ENCODE measurements at places on chromosomes 2 and 18. TPM values are rescaled to one million over a fixed set of nuclear protein-coding genes. Genes with fewer than 3 reads are reported as not detected.

Gene VWA3B
- 0.33 TPM for total RNA-seq

Gene ABCA12
- 0.25 TPM for total RNA-seq

Gene FHOD3
- total RNA-seq = 2.3 TPM

Gene NCKAP1
- 105 TPM for total RNA-seq

Gene MZT2A
- total RNA-seq = 209 TPM

Gene FBXO48
- total RNA-seq = 0.45 TPM

Gene GAD1
- total RNA-seq = 0.59 TPM

Gene SLC5A7
- not detected for total RNA-seq

Gene METTL4
- total RNA-seq = 4.8 TPM

Gene LIMS4
- total RNA-seq = 0.62 TPM

Gene OSR1
- total RNA-seq = 5.8 TPM

Gene CYRIA
- total RNA-seq = 0.60 TPM

Gene STON1
- total RNA-seq = 0.39 TPM

Gene CCL20
- 5.9 TPM for total RNA-seq

Gene SERPINB2
- total RNA-seq = not detected

Gene MAPK4
- total RNA-seq = 0.14 TPM

Gene STK39
- total RNA-seq = 18.5 TPM

Gene ICA1L
- total RNA-seq = 2.5 TPM

Gene TET3
- 7.2 TPM for total RNA-seq

Gene CDK5R2
- total RNA-seq = 2.3 TPM

Gene MALL
- 131 TPM for total RNA-seq

Gene ABHD1
- total RNA-seq = 1.2 TPM

Gene FSHR
- not detected for total RNA-seq

Gene KIAA2012
- not detected for total RNA-seq

Gene UPP2
- total RNA-seq = not detected

Gene OTX1
- 2.4 TPM for total RNA-seq

Gene IMP4
- total RNA-seq = 158 TPM

Gene RFX8
- total RNA-seq = not detected

Gene SKOR2
- total RNA-seq = not detected

Gene ALPG
- total RNA-seq = 0.22 TPM

Gene ACKR3
- 19.4 TPM for total RNA-seq

Gene EFHD1
- total RNA-seq = 1.8 TPM

Gene GRHL1
- 0.70 TPM for total RNA-seq

Gene REG3G
- total RNA-seq = not detected

Gene CD226
- 0.15 TPM for total RNA-seq

Gene NDC80
- total RNA-seq = 17.2 TPM

Gene CNGA3
- not detected for total RNA-seq

Gene ITGA6
- total RNA-seq = 52.4 TPM

Gene CTNNA2
- total RNA-seq = 0.15 TPM

Gene XIRP2
- not detected for total RNA-seq

Gene PLCD4
- total RNA-seq = 0.90 TPM

Gene ACVR1C
- total RNA-seq = 0.08 TPM

Gene CKAP2L
- total RNA-seq = 14.0 TPM

Gene LAMA3
- total RNA-seq = 51.0 TPM

Gene CNOT9
- total RNA-seq = 44.1 TPM

Gene TBR1
- not detected for total RNA-seq

Gene CBLN2
- total RNA-seq = not detected

Gene GLI2
- 28.5 TPM for total RNA-seq

Gene HOXD4
- total RNA-seq = 0.56 TPM

Gene MXD1
- 1.8 TPM for total RNA-seq
